NK-92 treated with Interleukin-12 subunit alpha and Interleukin-12 subunit beta, amount 100 ng/mL, for 24 hours (cell line): ENCODE measurements at places on chromosomes 1 and 21.

DNA sequence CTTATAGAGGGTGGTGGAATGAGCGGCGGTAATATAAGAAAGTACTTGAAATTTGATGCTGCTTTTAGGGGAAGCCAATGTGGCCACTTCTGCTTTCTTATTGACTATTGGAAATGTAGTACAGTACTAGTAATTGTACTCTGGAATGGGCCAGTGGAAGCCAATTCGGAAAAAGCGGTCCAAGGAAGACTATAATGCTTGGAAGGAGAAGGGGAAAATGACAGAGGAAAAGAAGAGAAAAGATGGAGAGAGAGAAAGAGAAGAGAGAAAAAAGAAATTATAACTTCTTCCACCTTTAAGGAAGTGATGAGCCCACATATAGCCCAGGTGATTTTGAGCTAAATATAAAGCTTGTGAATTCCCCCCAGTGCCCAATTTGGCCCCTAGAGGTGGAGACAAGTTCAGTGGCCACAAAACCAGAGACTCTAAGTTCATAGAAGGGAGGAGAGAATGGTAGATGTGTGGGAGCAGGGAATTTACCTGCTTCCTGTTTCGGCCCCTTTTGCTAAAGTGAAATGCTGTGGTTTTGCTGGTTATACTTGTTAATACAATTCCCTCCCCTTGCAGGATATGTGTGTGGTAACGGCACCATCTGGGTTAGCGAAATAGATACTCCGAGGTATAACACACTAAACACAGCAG, 35.7 kb upstream of the DUSP10 start:
- peak; percentile 54 for DNase-seq

GRCh38 chr1:203564024-203564423, 62.6 kb upstream of the ATP2B4 start:
- no peak for DNase-seq

- DNase-seq = no peak
These were observed 70.7 kb downstream of the EVA1C start for GRCh38 chr21:32483293-32483595.

DNA sequence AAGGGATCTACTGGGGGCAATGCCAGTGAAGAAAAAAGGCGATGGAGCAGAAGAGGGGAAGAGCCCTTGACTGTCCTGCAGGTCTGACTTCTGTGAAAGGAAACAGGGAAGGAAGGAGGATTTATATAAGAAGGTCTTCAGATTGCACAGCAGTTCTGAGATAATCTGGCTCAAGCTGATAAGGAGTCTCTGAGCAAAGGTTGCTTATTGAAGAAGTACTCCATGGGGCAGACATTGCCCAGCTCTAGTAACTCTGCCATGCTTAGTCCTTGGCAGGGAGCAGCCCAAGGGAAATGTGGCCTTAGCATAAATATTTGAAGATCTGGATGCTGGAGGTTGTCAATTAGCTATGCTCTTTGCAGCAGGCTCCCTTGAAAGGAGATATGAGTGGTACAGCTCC, 15.9 kb upstream of the TTF2 start:
- no peak for DNase-seq

GRCh38 chr1:232221802-232222499, 408.0 kb downstream of the SIPA1L2 start:
- no peak for DNase-seq

GRCh38 chr1:115068826-115069585, 20.3 kb downstream of the TSPAN2 start:
- DNase-seq = no peak

DNA sequence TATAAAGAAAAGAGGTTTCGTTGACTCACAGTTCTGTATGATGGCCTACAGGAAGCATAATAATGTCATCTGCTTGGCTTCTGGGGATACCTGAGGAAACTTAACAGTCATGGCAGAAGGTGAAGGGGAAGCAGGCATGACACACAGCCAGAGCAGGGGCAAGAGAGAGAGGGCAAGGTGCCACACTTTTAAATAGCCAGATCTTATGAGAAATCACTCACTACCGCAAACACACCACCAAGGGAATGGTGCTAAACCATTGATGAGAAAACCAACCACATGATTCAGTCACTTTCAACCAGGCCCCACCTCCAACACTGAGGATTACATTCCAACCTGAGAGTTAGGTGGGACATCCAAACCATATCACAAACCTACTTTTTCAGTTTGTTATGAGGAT, 245.9 kb upstream of the SGIP1 start:
- DNase-seq = peak; percentile 40

GRCh38 chr1:149844101-149844500, 55.3 kb upstream of the BOLA1 start:
- DNase-seq = no peak

DNA sequence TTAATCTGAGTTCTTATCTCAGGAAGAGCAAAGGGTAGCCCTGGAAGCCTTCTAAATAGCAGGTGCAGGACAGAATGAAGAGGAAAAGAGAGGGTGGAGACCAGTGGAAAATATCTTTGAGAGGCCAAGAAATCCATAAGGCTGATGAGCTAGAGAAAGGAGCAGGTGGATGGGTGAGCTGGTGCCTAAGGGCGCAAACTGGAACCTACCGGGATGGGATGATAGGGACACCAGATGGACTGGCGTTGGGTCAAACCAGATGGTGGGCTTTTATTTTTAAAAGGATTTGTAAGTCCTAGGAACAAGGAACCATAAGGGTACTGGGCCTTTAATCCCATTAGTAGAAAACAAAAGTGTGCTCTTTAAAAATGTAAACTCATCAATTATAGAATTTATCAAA, 59.7 kb downstream of the RGL1 start:
- no peak for DNase-seq

DNA sequence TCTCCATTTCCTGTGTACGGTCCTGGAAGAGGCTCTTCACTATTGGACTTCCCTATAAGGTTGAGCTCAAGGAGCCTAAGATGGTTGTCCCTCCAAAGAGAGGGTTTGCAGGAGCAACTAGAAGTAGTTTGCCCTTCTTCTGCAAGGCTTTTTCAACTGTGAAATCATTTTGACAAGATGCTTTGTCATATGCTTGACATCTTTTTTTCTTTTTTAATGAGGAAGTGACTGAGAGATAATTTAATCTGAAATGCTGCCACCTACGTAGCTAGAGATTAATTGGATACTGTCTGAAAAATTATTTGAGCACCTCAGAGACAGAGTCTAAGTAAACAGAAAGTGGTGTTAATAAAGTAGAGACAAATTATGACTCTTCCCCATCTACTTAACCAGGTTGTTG, 97.0 kb downstream of the CHRM3 start:
- no peak for DNase-seq

DNA sequence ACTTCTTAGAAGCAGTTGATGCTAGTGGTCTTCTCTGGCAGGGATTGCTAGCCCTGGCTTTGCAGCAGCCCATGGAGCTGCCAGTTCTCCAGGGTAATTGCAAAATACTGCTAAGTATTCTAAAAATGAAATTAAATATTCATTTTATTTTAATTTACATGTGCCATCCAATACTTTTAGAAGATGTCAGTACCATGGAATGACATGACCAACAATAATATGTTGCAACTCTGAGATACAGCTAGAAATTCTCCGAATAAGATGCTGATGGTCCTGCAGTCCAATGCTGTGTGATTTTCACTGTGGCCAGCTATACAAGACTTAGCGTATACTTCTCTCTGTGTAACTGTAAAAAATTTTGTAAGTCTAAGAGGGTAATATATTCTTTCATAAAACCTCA, 20.0 kb upstream of the WARS2 start:
- no peak for DNase-seq

- no peak for DNase-seq
These were observed 5.9 kb upstream of the LHX9 start for GRCh38 chr1:197911111-197911856.

GRCh38 chr21:18499761-18500376, 96.3 kb upstream of the TMPRSS15 start:
- peak; percentile 1 for DNase-seq

DNA sequence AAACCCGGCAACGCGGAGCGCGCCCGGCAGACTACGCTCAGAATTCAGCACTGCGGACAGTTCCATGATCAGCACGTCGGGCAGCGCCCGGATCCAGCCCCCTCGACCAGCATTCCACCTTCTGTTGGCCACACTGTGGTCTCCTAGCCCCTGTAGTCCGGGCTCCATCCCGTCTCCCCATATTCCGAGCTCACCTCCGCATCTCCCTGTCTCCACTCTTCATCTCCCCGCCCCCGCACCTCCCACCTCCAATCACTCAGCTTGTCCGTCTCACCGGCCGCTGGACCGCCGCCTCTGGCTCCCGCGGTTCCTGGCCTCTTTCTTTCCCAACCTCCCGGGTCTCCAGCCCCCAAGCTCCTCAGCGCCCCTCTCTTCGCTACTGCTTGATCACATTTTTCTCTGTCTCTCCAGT, 500 bp downstream of the EPHA10 start:
- DNase-seq = no peak

DNA sequence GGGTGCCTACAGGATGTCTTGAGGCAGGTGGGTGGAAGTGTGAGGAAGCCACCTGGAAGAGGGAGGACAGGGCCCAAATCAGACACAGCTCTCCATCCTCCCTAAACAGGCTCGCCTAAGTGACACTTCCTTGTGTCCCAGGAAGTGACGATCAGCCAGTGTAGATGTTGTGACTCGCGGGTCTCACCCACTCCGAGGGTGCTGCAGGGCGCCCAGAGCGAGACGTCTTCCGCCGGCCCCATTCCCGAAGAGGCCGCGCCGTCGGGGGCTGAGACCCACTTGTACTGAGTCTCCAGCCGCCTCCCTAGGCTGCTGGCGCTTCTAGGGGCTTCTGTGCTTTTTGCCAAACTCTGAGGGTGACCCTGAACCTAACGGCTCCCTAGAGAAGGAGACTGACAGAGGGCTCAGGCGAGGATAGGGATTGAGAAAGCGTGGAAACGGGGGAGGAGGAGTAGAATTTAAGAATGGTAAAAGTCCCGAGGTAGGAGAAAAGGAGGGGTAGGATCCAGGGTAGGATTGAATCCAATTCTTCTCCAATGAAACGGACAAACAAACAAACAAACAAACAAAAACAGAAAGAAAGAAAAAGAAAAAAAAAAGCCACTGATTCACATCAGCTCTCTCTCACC, 543 bp upstream of the MARK1 start:
- DNase-seq = no peak

DNA sequence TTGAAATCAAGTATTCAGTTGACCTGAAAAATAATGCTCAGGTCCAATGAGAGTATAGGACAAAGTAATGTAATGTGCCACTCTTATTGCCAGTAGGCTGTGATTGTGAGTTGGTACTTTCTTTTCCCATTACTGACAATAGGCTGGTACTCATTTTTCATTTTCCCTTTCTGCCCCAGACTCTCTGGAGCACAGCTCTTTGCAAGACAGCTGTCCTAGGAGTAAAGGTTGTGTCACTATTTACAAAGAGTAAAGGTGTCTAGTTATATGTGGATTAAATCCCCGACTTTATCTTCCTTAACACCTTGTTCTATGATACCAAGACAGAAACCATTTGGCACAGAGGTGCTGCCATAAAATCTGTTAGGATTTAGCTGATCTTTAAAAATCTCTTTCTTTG, 32.3 kb upstream of the RASAL2 start:
- DNase-seq = no peak

GRCh38 chr1:13828454-13829151, 128.6 kb downstream of the PRDM2 start:
- peak; percentile 16 for DNase-seq

GRCh38 chr1:178923512-178923911, 52.6 kb upstream of the ANGPTL1 start:
- DNase-seq = no peak

GRCh38 chr1:203036537-203036936, 10.2 kb downstream of the PPFIA4 start:
- no peak for DNase-seq

DNA sequence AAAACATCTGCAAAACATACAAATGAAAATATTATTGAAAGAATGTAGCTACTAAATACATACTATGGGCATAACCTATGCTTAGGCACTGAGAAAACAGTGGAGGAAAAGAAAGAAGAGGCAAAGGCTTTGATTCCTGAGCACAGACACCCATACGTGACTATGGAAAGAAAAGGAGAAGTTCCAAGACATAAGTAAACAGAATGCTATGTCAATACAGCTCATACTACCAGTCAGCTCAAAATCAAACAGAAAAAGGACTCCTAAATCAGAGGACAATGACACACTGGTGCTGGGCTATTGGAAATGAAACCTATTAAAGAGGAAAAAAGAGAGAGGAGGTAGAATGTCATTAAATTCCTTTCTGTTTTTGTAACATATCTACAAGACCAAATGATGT, 225.4 kb downstream of the SMYD3 start:
- no peak for DNase-seq

DNA sequence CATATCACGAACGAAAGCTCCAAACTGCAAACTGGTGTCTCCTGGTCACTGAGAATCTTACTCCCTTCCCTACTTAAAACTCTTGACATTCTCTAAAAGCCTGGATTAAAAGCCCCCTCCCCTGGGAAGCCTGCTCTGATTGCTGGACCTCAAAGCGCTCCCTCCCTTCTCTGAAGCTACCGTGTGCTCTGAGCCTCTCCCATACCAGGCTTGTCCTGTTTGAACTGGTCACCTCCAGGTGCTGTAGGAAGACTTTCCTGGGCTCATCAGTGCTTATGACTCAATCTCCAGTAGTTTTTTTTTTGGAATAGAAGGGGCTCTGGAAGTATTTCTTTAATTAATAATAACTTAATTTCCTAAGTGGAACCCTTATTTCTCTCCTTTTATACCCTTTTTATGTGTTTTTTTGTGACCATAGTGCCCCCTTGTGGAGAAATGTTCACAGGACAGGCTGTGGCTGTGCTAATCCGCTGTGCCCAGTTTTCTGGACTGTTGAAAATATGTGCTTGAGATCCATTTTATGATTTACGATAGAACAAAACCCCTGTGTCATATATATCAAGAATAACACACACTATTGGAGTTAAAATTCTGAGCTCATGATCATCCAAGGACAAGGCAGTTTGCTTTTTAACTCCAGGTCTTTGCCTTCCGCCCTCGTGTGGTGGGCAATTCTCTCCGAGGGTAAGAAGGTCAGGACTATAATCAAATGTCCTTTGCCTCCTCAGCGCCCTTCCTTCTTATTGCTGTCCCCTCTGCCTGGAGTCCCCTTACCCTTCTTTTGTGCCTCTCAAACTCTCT, 16.9 kb downstream of the MTARC1 start:
- DNase-seq = no peak

DNA sequence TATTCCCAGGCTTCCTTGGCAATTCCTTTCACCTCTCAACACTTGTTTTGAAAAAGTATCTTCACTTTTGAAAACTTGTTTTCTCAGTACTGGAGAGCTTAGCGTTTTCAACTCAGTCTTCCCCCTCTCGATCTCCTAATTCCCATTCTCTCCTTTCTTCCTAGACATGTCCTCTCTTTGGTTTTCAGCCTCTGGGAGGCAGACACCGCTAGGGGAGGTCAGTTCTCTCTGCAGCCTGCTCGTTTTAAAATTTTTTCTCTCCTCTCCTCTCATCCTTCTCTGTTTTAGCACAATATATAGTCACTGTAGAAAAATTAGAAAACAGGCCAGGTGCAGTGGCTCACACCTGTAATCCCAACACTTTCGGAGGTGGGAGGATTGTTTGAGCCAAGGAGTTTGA, 12.6 kb upstream of the RHEX start:
- no peak for DNase-seq

GRCh38 chr1:62722796-62723195, 34.6 kb upstream of the DOCK7 start:
- no peak for DNase-seq

GRCh38 chr1:160858097-160858496, 4.6 kb downstream of the CD244 start:
- DNase-seq = no peak

GRCh38 chr1:31753707-31754349, 10.3 kb downstream of the ADGRB2 start:
- no peak for DNase-seq

- no peak for DNase-seq
These were observed 777 bp upstream of the TRIM67 start for GRCh38 chr1:231160895-231161666.

GRCh38 chr1:167708940-167709389, 12.8 kb upstream of the MPZL1 start:
- no peak for DNase-seq
